ENCODE measurements at places on chromosomes 1 and 21.
A peak's percentile ranks its signal among the peaks of the same experiment; 100 is the strongest.

DNA sequence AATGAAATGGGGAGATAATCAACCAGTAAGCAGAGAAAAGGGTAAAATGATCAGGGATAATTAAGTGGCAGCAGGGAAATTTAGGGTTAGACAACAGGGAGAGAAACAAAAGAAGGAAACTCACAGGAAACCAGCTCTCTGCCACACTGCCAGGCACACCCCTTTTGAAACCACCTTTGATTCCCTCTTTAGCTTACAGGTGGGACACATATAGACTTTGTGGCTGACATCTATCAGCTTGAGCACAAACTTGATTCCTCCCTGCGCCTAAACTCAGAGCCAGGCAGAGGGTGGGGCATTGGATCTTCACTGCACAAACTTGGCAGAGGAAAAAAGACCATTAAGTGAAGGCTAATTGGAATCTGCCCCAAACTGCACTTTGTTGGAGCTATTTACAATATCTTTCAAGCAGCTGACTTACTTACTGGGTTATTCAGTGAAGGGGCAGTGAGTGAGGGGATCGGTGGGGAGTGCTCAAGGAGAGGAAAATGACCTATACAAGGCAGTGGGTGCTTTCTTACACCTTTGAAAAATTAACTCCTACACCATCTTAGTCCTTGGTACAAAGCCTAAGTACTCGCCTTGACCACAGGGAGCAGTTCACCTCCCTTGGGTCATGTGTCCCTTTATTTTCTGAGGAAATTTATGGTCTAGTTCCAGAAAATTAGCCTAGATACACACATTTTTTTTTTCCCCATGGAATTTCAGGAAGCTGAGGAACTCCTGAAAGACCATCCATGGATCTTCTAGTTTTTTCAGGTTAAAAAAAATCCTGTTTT is 60.2 kb downstream of the PBX1 start:
- DNase-seq: no peak

DNA sequence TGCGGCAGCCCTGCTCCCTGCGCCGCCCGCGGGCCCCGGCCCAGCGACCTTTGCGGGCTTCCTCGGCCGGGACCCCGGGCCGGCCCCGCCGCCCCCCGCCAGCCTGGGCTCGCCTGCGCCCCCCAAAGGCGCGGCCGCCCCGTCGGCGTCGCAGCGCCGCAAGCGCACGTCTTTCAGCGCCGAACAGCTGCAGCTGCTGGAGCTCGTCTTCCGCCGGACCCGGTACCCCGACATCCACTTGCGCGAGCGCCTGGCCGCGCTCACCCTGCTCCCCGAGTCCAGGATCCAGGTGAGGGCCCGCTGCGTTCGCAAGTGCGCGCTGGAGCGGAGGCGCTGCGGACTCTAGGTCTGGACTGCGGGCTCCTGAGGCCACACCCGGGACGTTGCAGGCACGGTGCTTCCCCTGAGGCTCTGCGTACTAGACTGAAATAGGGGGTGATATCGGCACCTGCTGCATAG is 351 bp downstream of the MIXL1 start:
- DNase-seq: no peak

- DNase-seq: peak; percentile 53
Measured at GRCh38 chr1:1371746-1372711, 3.0 kb downstream of the AURKAIP1 start.

- DNase-seq: no peak
Measured at GRCh38 chr21:32020564-32020963, 147.7 kb downstream of the HUNK start.

- no peak for DNase-seq
Measured at GRCh38 chr1:101290119-101290921, 53.5 kb downstream of the S1PR1 start.

DNA sequence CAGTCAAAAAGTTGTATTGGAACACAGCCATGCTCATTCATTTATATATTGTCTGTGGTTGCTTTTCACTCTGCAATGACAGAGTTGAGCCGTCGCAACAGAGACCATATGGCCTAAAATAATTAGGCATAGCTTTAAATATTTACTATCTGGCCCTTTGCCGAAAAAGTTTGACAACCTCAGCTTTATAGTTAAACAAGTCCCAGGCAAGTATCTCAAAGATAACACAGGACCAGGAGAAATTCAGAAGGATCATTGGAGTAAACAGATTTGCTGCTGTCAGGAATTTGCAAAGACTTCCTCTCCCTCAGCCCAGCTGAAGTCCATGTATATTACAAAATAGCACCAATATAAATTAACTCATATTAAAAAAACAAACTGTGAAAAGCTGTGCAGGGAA is 34.4 kb downstream of the NID1 start:
- DNase-seq: no peak

GRCh38 chr1:29498126-29499103 is 262.1 kb downstream of the PTPRU start:
- no peak for DNase-seq

- no peak for DNase-seq
Measured at GRCh38 chr1:3773572-3774275, 1.2 kb downstream of the SMIM1 start.

GRCh38 chr1:109769330-109770078 is 5.8 kb upstream of the EPS8L3 start:
- no peak for DNase-seq

- DNase-seq: no peak
Measured at GRCh38 chr1:198628067-198628455, 10.8 kb upstream of the PTPRC start.

GRCh38 chr1:77487631-77488030 is 194.8 kb downstream of the ZZZ3 start:
- no peak for DNase-seq

Data from stimulated activated CD8-positive, alpha-beta memory T cell treated with anti-CD3 and anti-CD28 coated beads, Interleukin-7, amount 100 ng/mL, for 48 hours (primary cell).